ENCODE measurements at places on chromosomes 12 and 14.
A peak's percentile ranks its signal among the peaks of the same experiment; 100 is the strongest.

DNA sequence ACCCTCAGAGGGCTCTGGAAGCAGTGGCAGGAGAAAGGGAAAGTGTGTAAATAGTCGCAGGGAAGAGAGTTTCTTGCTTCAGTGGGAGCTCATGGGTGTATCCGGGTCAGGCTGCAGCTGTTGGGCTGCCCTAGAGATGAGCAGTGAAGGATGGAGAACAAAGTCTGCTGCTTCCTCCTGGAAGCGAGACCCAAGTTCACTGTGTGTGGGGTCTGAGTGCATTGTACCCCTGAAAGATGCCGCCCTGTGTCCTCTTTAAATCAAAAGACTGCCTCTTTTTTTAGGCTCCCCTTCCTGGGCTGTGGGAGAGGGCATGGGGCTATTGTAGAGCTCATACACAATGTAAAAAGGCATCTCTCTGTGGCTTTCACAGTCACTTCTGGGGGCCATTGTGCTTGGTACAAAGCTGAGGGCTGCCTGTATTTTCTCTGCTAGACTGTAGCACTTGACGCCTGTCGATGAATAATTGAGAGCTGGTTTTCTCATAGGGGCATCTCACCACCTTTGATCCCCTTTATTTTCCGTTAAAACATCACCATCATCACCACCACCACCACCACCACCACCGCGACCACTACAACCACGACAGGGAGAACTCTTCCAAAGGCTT lies 16.7 kb downstream of the CHST11 start:
- DNase-seq: no peak

- peak; percentile 3 for DNase-seq
Observed at GRCh38 chr14:58501214-58501816, 73.8 kb downstream of the KIAA0586 start.

- no peak for DNase-seq
Observed at GRCh38 chr12:89108265-89108664, 244.0 kb downstream of the DUSP6 start.

GRCh38 chr14:54688229-54688628 lies 121.3 kb downstream of the SAMD4A start:
- no peak for DNase-seq

DNA sequence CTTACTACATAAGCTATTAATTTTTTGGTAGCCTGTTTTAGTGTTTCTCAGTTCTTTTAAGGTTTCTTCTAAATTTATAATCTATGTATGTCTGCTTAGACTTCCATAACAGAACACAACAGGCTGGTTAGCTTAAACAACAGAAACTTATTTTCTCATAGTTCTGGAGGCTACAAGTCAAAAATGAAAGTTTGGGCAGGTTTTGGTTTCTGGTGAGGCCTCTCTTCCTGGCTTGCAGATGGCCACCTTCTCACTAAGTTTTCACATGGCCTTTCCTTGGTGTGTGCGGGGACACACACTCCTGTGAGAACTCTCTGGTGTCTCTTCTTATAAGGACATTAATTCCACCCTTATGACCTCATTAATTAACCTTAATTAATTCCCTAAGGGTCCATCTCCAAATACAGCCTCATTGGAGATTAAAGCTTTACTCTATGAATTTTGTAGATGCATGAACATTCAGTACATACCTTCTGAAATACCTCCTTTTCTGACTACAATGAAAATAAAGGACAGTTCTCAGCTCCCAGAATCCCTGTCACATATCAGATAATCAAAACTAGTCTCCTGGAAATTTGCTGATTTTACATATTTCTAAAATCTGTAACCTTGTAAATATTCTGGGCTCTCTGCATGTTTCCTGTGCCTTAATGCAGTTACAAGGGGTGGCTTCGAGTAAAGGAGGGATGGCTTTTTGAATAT lies 23.2 kb upstream of the BMAL2 start:
- no peak for DNase-seq

GRCh38 chr12:85836197-85837090 lies at the start of gene RASSF9:
Gene RASSF9 (minus strand): TSS chr12:85836409. CDS start chr12:85836201, 208 bp downstream.
- no peak for DNase-seq

- DNase-seq: no peak
Observed at GRCh38 chr14:104221071-104221625, 82.8 kb downstream of the KIF26A start.

GRCh38 chr12:132618683-132619043 lies at the start of gene P2RX2:
Gene P2RX2 (plus strand): TSS chr12:132618776. CDS start chr12:132618817, 41 bp downstream.
- no peak for DNase-seq

- no peak for DNase-seq
Observed at GRCh38 chr12:26252946-26253345, 57.6 kb downstream of the SSPN start.

DNA sequence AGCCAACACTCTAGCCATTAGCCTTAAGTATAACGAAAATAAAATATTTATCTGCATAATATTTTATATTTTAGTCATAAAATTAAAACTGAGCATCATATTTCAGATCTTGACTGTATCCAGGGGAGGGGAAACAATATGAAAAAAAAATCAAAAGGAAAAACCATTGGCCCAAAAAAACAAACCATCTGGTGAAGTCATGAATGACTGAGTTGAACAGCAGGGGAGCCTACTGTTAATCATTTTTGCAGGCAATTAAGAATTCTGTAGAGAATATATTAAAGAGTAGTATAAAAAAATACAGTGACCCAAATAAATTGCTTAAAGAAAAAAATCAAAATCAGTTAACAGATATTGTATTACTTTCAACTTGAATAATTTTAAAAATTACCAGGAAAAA lies 224.8 kb downstream of the C12orf50 start:
- DNase-seq: no peak

DNA sequence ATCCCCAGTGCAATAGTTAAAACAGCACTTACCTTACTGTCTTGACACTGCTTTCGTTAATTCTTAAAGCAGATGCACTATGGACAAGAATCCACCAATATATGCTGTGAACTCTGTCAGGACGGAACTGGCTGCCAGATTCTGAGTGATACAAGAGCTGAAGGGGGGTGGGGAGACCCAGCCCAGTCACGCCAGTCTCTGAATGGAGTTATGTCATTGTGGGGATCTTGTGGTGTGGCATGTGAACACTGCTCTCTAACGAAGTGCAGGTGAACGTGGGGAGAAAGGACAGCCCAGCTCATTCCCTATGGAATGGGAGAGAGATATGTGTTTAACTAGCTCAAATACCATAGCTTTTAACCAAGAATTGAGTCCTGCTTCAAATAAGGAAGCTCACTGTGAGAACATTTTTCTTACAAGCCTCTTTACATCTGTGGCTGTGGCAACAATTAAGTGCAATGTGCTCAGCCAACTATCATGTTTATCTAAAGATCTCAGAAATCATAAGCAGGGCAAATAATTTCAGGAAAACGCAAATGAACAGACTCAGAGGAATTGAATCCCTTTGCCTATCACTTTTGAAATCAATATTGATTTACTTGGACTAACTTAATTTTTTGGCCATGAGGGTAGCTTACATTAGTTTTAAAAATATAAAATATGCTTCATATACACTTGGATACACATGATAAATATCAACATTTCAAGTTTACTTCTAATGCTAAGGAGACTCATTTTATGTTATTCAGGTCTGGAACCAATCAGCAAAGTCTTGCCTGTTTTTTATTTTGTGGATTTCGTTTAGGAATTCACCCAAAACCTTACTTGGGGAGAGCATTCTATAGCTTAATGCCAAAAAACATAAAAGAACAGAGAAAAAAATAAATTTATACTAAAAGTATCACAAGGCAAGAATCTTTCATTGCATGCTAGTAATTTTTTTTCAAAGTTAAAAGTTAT lies at the start of gene LUM:
TSS of gene LUM (minus strand) at position 129 of the 960 bp plus-strand sequence. CDS start 2,515 bp downstream, outside the sequence.
- no peak for DNase-seq

DNA sequence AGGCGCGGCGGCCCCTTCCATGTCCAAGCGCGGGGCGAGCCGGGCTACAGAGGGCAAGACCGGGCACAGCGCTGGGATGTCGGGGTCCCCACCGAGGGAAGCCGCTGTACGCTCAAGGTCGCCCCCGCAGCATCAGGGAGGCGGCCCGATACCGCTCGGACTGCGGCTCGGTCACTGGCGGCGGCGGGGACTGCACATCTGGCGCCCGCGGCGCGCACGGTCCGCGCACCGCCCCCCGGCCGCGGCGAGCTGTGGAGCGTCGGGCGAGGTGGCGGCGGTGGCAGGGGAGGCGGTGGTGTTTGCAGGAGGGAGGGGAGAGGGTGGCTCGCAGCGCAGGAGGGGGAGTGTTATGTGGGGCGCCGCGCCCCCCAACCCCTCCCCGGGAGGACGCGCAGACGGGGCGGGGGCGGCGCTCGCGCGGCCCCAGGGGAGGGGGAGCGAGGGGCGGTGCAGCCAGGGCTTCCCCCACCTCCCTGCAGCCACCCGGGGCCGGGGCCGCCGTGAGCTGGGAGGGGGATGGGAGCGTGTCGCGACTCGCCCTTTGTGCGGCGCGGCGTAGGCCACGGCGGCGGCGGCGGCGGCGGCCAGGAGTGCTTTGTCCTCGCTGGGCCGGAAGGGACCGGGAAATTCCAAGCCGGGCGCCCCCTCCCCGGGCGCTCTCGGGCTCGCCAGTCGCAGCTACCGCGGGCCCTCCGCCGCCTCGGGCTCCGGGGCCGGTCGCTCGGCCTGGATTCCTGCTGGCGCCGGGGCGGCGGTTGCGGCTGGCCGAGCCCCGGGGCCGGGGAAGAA lies at the start of gene NUAK1:
TSS of gene NUAK1 (minus strand) at position 322 of the 789 bp plus-strand sequence. CDS start at position 21, 301 bp downstream.
- no peak for DNase-seq

- no peak for DNase-seq
Observed at GRCh38 chr14:85319101-85319500, 210.8 kb upstream of the FLRT2 start.

DNA sequence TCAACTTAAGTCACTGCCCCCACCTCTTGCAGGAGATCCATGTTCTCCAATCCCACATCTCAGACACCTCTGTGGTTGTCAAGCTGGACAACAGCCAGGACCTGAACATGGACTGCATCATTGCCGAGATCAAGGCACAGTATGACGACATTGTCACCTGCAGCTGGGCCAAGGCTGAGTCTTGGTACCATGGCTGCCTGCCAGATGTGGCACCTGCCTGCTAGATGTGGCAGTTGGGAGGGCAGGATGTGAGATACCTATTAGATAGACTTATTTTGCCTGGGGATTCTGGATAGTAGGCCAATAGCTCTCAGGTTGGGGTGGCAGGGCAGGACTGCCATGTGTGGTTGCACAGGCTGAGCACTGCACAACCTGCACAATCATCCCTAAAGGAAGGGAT lies 7.9 kb upstream of the KRT86 start:
- DNase-seq: no peak

DNA sequence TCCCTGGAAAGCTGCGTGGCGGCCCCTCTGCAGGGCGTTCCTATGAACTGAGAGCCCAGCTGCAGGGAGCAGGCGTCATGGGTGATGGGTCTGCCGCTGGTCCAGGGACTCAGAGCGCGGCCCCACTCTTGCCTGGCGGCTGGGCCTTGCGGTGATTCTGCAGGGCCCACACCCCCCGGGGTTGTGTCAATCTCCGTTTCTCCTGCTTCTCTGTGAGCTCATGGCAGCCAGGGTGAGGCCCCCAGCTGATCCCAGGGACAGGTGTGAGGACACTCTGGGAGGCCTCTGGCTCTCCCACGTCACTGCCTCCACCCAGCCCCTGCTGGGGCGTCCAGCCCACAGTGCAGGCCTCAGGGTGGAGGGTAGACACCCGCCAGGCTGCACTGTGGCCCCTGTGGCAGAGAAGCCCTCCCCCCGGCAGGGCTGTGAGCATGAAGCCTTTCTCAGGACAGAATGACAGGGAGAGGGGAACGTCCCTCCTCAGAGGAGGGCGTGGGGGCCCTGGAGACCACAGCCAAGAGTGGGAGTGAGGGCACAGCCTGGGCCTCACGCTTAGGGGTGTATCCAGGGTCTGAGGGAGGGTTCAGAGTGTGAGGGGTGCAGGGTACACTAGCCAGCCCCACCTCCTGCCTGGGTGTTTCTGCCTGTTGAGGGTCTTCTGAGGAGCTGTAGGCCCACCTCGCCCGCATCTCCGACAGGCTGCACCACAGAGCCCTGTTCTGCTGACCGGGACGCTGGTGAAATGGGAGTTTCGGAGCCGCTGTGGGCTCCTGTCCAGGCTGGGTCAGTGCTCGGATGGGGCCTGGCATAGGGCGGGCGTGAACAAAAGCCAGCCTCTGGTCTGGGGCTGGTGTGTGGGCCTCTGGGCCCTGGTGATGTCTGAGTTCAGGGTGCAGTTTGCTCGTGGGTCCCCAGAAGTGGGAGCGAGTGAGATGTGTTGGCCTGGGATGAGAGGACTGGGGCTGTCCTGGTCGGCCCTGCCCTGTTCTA lies 26.7 kb upstream of the CRIP2 start:
- DNase-seq: no peak

GRCh38 chr12:121326996-121327674 lies 25.1 kb downstream of the ANAPC5 start:
- no peak for DNase-seq

- DNase-seq: no peak
Observed at GRCh38 chr12:81128930-81129554, 51.2 kb downstream of the ACSS3 start.

- DNase-seq: no peak
Observed at GRCh38 chr14:89775946-89776345, 178.6 kb downstream of the EFCAB11 start.

GRCh38 chr12:119660076-119660475 lies 7.9 kb upstream of the PRKAB1 start:
- DNase-seq: no peak

DNA sequence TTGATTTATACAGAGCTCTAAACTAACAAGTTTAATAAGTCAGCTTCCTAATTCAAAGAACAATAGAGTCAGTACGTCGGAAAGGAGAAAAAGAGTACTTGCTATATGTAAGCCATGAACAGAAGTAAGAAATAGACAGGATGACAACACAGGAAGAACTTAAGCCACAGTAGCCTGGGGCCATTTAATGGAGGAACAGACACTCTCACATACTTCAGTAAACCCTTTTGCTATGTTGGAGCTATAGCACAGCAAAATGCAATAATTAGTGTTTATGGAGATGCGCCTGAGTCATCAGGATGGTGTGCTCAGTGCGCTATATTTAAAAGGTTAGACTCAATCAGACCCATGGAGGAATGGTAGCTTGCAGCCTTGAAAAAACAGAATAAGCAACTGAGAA lies 61.0 kb downstream of the SRGAP1 start:
- no peak for DNase-seq

- no peak for DNase-seq
Observed at GRCh38 chr12:48681399-48681709, 684 bp downstream of the KANSL2 start.

- no peak for DNase-seq
Observed at GRCh38 chr14:24692382-24693352, 58.7 kb upstream of the GZMB start.

DNA sequence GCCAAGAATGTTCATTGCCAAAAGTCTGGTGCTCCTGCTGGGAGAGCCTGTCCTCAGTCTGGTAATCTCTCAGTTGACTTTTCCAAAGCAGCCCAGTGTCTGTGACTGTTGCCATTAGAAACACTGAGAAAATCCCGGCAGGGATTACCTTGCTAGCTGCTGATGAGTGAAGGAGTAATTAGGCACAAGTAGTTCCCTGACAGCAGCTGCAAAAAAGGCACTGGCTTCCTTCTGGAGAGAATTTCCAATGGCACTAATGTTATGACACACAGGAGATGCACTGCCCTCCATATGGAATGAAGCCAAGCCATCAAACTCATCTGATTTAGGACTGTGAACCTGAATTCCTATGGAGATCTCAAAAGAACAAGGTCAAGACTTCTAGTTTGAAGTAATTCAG lies 1321.2 kb upstream of the SEL1L start:
- no peak for DNase-seq

All from stimulated activated CD4-positive, alpha-beta T cell treated with anti-CD3 and anti-CD28 coated beads, TNF-alpha, amount 100 ng/mL, for 1 hour (primary cell).